Stimulated activated CD4-positive, alpha-beta T cell treated with anti-CD3 and anti-CD28 coated beads, Interleukin-4, amount 100 ng/mL, for 24 hours (primary cell): ENCODE measurements at places on chromosomes 6 and 20.
A peak's percentile ranks its signal among the peaks of the same experiment; 100 is the strongest.

- DNase-seq, result no peak
Measured at GRCh38 chr20:58908221-58908620, 55.7 kb downstream of the GNAS start.

DNA sequence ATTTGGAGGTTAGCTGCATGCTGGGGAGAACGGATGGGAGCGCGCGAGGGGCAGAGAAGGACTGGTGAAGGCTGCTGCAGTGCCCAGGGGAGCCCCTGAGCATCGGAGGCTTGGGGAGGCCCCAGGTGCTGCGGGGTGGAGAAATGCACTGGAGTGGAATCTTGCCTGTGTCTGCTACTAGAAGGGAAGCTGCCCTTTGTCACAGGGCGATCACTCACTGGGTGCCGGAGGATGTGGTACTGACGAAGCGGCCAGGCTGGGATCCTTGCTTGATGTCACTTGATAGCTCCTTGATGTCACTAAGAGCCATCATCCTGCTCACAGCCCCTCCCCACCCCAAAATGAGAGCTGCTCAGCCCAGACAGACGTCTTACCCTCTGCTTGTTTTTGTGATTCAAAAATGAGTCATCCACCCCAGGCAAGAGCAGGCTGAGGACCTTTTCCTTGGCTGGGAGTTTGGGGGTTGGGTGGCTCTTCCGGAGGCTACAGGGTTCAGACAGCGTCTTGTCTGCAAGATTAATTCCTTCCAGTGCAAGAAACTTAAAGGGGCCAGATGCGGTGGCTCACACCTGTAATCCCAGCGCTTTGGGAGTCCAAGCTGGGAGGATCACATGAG lies 62.6 kb upstream of the PMEPA1 start:
- DNase-seq, result peak; percentile 9

GRCh38 chr6:53702316-53702715 lies 36.8 kb upstream of the KLHL31 start:
- DNase-seq, result no peak

- DNase-seq, result no peak
Measured at GRCh38 chr20:58755766-58756449, 63.3 kb downstream of the NPEPL1 start.

DNA sequence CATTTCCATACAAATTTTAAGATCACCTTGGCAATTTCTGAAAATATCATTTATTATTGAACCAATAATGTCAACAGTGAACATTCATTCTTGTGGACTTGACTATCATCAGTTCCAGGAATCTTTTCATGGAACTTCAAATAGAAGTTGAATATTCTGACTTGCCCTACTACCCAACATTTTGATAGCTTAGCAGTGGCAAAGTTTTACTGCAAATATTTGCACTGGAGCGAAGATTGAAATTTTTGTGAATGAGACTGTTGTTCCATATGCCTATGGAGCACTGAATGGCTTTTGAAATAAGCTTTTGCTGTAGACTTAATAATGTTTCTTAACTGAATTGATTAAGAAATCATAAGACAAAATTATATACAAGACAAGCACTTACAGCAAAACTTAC lies 23.6 kb downstream of the BEND6 start:
- no peak for DNase-seq

DNA sequence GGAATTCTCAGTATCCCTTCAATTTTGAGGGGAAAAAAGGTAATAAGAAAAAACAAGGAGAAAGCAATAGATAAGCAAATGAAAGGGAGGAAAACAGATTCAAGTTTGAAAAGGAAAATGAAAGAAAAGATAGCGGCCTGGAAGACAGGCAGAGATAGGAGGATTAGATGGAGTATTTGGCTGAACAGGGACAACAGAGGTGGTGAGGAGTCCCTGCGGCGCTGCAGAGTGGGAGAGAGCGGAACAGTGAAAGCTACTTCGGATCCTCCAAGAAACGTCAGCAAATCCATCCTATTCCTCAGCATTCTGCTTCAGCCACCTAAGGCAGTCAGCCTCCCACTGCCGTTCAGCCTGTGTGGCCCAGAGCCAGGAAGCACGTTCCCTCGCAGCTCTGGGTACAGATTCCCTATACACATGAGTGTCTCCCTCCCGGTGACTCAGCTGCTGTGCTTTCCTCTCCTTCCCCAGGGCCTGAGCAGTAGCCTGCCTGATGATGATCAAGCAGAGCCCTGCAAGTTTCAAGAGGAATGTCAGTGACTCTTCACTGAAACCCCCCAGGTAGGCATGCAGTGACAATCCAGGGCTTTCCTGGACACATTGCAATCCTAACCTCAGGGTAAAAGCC lies 43.4 kb upstream of the CDYL start:
- no peak for DNase-seq

GRCh38 chr6:150302520-150303176 lies 66.2 kb upstream of the IYD start:
- DNase-seq, result no peak

- no peak for DNase-seq
Measured at GRCh38 chr6:112203577-112204349, 50.6 kb downstream of the LAMA4 start.
